AG09309 (cell line): ENCODE measurements at places on chromosomes 6 and 20.

GRCh38 chr6:13538084-13538483 lies 36.3 kb upstream of the SIRT5 start:
- peak; percentile 17 for DNase-seq

- DNase-seq, result no peak
Measured at GRCh38 chr6:7770111-7770510, 44.2 kb downstream of the BMP6 start.

DNA sequence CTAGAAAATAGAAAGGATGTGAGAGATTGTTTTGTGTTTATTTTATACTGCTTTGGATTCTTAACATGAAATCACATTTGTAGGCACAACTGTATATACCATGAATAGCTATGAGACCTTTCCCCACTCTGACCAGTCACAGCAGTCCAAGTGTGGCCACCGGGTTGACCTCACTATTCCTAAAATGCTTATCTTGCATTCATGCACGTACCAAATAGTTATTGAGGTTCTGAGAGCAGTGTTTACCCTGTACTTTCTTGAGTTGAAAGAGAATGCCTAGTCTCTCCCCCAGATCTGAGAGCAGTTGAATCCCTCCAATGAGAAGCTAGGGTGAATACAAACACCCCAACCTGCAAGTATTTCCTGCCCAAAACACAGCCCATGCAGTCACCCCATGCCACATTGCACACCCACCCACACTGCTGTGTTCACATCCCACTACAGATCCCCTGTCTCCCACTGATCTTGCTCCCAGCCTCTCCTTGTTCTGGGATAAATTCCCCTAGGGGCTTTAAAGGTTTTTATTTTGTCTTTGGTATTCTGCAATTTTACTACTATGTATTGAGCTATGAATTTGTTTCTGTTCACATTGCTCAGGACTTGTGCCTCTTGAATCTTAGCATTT lies 51.6 kb downstream of the GOPC start:
- DNase-seq, result no peak

DNA sequence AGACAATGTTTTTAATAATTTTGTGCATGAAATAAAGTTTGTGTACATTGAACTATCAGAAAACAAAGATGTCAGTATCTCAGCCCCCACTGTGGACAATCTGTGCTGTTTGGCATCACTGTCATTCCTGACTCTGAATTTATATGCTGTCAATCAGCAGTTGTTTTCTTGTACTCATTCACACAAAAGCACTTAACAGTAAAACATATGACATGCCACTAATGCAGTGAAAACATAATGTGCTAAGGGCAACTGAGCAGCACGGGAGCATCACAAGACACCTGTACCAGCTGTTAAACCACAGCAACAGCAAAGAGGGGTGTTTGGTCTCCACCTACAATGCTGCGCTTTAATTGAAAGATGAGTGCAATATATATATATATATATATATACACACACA lies 647.8 kb upstream of the SLC35B3 start:
- no peak for DNase-seq

GRCh38 chr20:40815156-40816038 lies 126.4 kb upstream of the MAFB start:
- DNase-seq, result no peak

GRCh38 chr6:84998223-84998622 lies 233.8 kb upstream of the TBX18 start:
- no peak for DNase-seq

DNA sequence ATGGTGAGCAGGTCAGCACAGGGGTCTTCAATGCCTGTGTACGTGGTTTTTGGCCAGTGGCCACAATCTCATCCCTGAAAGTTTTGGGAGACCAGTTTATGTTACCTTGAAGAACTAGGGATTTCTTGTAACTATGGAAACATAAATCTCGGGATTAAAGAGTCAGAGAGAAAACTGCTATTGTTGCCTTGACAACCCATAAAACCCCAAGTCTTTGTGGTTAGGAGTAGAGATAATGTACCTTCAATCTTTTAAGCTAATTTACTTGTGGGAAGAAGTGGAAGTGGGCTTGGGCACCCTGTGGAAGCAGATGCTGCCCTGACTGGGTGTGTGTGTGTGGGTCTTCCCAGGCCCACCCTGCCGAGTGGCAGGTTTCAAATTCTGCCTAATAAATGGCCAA lies 46.1 kb upstream of the ZNF831 start:
- no peak for DNase-seq

DNA sequence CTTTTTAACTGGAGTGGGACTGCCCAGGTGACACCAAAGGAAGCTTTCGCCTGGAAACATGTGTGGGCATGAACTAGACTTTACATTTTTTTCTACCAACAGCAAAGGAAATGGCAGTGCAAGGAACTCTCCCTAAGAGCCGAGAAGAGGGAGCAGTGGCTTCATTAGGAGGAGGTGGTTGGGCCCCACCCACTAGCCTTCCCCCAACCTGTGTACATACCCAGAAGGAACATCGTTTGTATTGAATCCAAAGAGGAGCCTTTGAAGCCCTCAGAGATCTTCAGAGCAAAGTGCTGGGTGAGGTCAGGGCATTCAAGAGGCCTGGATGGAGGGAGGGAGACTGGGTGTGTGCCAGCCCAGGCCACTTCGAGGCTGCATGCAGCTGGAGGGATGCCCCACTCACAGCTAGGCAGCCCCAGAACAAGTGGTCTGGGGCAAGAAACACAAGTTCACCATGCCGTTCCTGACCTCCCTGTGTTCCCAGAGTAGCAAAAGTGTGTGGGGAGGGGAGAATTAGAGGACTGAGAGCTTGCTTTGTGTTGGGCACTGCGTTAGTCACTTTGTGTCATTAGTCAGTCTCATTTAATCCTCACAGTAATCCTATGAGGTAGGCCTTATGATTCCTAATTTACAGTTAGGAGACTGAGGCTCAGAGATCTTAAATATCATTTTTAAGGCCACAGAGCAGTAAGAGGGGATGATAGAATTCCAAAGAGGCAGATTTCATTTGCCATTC lies 191.6 kb upstream of the SUPT3H start:
- DNase-seq, result no peak

DNA sequence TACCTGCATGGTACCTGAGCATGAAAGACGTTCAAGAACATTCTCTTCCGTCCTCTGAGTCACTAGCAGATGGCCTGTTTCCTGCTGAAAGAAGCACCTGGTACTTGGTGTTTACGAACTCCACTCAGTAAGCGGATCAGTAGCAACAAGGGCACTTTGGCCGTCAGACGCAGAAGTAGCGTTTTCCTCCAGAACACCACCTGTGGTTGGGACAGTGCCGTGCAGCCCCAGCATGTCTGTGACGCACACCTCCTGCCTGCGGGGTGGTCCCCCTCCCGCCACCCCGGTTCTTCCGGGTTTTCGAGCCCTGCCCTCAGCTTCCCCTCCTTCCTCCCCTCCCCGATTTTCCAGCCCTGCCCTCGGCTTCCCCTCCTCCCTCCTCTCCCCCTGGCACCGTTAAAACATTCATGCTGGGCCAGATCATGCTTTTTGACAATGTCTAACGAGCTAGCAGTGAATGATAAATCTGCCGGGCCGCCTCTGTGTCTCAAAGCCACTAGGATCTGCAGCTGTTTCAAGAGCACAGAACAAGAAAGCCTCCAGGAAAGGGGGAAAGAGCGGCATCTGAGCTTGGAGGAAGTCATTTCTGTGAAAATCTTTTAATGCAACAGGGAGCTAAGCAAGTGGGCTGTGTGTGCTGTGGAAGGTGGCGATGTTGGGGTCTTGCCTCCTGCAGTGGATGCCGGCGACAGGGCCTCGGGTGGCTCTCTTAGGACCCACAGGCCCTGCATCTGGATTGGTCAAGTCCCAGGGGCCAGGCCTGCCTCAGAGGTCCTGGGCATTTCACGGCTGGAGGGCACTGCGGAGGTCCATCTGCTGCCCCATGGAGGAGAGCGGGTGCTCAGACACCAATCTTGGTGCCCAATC lies 207.9 kb downstream of the ERMARD start:
- DNase-seq, result no peak

DNA sequence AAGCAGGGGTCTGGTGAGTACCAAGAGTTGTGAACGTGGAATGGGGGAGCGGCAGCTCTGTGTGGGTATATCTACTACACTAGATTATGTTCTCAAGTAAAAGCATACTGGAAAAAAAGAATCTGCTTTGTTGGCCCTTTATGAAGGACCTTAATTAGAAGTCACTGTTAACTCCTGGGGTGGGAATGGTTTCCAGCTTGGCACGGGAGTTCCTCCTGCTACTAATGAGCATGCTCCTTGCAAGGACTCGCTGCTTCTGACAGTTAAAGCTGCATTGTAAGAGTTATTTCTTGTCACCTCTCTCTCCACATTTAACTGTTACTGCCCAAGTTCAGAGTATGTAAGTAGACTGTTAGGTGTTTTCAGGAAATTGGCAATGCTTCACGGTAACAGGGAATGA lies 292.7 kb downstream of the ZFAND3 start:
- no peak for DNase-seq

DNA sequence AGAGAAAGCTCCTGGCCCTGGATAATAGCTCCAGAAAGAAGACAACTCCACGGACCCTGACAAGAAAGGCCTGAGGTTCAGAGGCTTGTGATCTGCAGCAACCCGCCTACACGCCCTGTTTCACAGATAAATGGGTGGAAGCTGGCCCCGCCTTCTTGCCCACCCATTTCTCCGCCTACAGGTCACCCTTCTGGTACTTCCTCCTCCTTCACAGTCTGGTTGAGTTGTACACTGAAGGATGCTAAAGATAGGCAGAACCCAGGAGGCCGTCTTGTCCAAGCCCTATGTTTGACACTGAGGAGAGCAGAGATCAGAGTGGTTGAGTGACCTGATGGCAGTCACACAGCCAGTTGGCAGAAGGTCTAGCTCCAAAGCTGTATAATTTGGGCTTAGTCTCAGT lies 34.2 kb upstream of the MDGA1 start:
- DNase-seq, result no peak

- no peak for DNase-seq
Measured at GRCh38 chr20:46494077-46494476, 19.3 kb downstream of the ZNF334 start.

- DNase-seq, result no peak
Measured at GRCh38 chr20:39717936-39718335, 755.8 kb downstream of the DHX35 start.
